RCC 7860 (cell line): ENCODE measurements at places on chromosomes 11 and 22.
A peak's percentile ranks its signal among the peaks of the same experiment; 100 is the strongest.

GRCh38 chr11:1555713-1556153 is 16.3 kb downstream of the DUSP8 start:
- no peak for DNase-seq

GRCh38 chr11:13280092-13280722 is 2.6 kb downstream of the BMAL1 start:
- DNase-seq: no peak

DNA sequence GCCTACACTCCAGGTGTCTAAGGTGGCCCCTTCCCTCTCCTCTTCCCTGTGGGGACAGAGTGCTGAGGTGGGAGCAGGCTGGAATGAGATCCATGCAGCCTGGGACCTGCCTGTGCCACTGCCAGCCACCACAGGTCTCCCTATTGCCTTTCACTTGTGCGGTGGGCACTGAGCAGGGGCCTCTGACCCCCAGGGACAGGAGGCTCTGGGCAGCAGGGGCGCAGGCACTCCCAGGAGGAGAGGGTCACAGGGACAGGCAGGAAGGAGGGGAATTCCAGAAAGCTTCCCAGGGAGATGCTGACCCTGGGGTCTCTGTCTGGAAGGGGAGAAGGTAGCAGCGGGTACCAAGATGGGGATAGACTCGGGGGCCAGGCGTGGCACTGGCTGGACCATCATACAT is 228.5 kb upstream of the B3GAT1 start:
- DNase-seq: no peak

DNA sequence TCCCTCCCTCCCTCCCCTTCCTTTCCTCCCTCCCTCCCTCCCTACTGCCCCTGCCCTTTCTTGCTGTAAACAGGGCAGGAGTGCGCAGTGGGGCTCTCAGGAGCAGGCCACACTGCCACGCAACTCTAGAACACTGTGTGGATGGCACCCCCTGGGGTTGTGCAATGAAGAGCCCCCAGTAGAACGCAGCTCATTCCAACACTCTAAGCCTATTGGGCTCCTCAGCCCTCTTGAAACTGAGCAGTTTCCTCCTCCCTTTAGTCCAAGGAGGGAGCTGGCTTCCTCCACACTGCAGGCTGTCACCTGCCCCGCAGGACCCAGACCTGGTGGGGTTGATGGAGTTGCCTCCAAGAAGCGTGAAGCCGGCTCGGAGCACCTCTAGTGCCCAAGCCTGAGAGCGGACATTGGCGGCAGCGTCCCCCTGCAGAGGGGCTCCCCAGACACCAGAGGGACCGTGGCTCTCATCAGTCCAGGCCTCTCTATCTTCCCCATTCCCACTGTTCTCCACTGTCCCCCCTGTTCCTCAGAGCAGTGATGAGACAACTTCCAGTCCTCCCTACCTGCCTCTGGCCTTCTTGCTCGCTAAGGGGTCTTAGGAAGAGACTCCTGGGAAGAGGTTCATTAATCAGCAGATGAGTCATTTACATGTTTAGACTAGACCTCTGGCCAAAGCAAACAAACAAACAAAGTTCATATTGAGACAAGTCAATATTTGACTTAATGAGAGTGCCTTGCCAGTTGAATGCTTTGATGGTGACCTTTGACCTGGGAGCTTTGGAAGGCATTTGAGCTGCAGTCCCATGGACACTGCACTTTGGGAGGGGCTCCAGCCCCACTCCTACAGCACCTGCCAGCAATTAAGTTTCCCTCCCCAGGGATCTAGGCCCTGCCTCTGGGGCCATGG is 64.0 kb downstream of the RPUSD4 start:
- DNase-seq: no peak

DNA sequence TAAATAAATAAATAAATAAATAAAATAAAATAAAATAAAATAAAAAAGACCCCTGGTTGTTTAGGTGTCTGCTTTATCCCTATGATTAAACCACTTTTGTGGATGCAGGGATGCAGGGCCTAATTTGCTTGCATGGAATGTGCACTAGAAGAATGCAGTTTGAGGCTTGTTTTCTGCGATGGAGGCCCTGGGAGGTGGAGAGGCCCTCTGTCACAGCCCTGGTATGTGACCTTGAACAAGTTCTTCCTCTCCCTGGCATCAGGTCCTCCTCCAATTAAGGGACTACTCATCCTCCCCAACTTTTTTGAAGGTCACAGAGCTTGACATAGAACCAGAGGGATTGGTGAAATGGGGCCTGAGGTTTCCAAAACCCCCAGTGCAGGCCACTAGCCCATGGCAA is 22.7 kb downstream of the KCNJ4 start:
- DNase-seq: no peak

GRCh38 chr11:37712251-37712650 is 1114.2 kb upstream of the RAG2 start:
- no peak for DNase-seq

DNA sequence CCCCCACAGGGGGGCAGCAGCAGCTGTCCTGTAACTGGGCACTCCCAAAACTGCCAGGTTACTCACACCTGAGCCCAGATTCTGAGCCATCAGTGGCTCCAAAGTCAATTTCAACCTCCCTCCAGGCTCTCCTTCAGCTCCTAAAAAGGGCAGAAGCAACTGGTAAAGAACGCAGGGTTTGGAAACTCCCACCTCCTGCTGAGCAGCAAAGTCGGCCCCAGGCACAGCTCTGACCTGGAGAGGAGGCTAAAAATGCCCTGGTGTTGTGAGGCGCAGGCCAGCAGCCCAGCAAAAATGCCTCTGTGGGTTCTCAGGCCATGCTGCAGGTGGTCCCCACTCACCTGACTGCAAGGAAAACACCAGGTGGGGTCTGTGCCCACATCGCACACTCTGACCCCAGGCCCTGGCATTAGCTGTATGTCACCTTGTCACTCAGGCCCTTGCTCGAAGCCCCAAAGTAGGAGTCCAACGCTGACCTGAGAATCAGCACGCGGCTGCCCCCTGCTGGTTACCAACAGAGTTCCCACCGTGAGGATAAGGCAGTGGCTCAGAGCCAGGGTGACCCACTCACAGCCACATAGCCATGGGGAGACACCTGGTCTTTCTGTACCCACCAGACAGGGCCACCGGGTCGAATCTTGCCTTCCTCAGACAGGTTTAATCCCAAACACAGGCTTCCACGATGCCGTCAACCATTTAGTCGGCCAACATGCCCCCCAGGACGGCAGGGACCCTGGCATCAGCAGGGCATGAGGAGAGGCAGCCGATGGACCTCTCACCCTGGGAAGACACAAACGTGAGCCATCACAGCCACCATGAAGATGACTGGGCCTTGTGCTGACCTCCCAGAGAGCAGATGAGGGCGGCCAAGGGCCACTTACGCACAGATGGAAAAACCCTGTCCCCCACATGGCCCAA is 11.1 kb downstream of the POLR3H start:
- DNase-seq: peak; percentile 43

DNA sequence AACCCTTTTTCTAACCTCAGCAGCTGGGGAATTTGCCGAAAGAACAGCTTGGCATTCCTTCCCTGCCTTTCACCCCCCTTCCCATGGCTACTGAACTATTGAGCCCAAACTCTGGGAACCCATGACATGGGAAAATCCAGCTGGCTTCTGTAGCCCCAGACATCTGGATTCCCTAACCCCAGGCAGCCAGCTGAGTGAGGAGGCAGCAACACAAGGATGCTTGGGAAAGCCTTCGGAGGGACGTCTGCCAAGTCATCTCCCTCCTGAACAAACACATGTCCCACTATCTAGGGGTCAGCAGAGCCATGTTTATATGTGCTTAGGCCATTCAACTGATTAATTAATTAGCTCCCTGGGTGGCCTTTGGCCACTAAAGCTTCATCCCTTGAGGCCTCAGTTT is 21.6 kb downstream of the LRRC55 start:
- no peak for DNase-seq

DNA sequence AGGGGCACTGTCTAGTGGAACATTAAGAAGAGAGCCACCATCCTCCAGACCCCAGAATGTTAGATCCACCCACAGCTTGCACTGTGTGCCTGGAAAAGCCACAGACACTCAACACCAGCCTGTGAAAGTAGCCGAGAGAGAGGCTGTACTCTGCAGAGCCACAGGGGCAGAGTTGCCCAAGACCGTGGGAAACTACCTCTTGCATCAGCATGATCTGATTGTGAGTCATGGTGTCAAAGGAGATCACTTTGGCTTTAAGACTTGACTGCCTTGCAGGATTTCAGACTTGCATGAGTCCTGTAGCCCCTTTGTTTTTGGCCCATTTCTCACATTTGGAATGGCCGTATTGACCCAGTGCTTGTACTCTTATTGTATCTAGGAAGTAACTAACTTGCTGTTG is 115.9 kb upstream of the CCDC179 start:
- peak; percentile 42 for DNase-seq

DNA sequence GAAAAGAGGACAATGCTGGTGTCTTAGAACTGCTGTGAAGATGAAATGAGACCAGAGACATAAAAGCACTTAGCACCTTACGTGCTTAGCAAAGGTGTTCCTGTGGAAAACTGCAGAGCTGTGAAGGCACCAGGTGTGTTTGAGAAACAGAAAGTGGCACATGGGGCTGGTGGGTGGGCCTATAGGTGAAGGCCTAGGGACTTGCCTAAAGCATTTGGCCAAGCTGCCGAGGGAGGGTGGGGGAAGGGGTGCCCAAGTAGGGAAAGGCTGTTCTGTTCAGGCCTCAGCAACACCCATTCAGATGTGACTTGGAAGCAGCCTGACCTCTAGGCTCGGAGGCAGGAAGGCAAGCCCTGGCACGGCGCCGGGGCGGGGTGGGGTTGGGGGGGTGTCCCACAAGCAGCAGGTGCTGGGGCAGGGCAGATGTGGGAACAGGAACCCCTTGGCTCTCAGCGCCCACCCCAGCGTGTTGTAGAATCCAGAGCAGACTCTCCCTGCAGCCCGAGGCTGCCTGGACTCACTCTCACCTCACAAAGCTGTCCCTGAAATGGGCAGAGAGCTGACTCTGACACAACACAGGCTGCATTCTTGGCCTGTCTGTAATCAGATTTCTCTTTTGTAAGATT is 366.7 kb upstream of the NARS2 start:
- DNase-seq: no peak

DNA sequence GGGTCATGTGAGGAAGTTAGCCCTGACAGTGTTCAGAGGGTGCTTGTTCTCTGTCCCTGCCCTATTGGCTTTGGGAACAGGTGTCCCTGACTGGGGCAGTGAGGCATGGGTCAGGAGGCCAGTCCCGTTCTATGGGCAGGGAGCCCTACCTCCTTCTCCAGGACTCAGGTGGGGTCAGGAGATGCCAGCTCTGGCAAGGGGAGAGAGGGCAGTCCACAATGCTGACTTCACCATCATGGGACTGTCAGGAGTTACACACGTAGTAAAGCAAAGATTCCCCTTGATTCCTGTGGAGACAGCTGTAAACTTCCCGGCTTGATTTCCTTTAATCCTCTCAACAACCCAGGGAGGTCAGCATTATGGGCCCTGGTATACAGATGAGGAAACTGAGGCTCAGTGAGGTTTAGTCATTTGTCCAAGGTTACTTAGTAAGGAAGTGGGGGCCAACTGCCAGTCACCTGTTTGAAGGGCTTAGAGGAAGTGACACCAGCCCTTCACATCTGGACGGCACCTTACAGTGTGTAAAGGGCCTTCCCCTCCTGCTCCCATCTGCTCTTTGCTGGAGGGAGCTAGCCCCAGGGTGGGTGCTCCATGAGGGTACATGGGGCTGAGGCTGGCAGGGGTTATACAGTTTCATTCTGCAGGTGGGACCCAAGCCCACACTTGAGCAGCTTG is 11.9 kb downstream of the MICALL1 start:
- DNase-seq: no peak

DNA sequence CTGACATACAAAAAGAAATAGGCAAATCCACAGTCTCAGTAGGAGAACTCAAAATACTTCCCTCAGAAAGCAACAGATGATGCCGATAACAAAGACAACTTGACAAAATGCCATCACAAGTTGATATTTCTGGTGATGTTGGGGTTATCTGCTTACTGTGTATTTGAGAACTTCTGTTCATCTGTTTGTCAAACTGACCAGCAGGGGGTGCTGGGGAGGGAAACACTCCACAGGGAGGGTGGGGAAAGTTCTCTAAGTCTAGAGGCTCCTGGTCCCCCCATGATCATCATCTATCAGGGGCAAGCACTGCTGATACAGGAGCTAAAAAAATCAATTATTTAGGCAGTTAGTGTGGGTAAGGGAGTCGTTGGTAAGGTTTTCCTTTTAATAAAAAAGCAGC is 19.2 kb downstream of the GLYATL1 start:
- DNase-seq: no peak

- no peak for DNase-seq
These were observed 16.6 kb downstream of the SCUBE1 start for GRCh38 chr22:43326331-43327156.

GRCh38 chr11:37817727-37818270 is 1219.8 kb upstream of the RAG2 start:
- no peak for DNase-seq

DNA sequence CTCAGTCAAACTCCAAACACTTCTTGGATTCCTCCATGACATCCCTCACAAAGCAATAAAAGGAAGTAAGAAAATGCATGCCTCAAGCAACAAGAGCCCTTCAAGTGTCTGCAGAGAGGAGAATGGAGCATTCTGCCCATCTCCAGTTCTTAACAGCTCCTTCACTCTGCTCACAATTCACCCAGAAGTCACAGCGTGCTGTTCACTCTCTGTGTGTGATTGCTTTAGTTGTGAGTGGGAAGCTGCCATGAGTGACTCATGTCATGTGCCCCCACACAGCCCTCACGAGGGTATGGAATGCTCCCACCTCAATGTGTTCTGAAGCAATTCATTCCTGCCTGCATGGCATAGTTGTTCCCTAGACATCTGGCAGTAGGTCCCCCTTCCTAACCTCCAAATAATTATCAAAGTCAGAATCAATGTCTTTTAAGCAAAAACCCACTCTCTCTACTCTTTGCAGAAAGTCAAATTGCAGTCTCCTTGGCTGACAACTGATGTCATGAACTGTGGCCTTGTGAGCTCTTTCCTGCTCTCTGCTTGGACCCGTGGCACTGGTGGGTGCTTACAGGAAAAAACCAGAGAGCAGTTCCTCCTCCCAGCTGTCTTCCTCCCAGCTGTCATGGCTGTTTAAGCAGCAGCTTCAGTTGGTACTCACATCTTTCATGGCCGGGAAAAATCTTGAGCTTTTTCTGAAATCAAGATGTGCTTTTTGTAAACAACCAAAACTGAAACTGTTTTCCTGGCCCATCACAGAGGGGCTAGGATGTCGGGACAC is 112.1 kb upstream of the SPON1 start:
- no peak for DNase-seq

DNA sequence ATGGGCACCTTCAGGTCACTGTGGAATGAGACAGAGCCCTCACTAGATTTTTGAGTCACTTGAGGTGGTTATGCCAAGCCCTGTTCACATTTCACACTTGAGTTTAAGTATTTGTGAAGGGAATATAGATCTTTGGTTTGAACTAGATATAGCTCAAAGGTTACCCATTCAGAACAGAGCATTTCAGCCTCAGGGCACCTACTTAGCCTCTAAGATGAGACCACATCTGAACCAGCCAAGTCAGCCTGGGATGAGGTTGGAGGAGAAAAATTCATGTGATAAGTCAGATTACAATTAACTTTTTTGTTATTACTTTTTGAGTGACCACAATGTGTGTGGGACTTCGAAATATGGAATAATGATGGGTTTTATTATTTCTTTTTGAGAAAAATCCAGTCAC is 127.8 kb downstream of the TEAD1 start:
- no peak for DNase-seq
